ENCODE measurements at places on chromosomes 2 and 18.

GRCh38 chr18:35193316-35193715 lies 47.5 kb upstream of the ZNF397 start:
- no peak for DNase-seq

- DNase-seq, result no peak
These were observed 122.8 kb upstream of the SH3BP4 start for GRCh38 chr2:234829074-234829455.

- DNase-seq, result peak; percentile 58
These were observed 7.6 kb downstream of the ZFP36L2 start for GRCh38 chr2:43218702-43219382.

DNA sequence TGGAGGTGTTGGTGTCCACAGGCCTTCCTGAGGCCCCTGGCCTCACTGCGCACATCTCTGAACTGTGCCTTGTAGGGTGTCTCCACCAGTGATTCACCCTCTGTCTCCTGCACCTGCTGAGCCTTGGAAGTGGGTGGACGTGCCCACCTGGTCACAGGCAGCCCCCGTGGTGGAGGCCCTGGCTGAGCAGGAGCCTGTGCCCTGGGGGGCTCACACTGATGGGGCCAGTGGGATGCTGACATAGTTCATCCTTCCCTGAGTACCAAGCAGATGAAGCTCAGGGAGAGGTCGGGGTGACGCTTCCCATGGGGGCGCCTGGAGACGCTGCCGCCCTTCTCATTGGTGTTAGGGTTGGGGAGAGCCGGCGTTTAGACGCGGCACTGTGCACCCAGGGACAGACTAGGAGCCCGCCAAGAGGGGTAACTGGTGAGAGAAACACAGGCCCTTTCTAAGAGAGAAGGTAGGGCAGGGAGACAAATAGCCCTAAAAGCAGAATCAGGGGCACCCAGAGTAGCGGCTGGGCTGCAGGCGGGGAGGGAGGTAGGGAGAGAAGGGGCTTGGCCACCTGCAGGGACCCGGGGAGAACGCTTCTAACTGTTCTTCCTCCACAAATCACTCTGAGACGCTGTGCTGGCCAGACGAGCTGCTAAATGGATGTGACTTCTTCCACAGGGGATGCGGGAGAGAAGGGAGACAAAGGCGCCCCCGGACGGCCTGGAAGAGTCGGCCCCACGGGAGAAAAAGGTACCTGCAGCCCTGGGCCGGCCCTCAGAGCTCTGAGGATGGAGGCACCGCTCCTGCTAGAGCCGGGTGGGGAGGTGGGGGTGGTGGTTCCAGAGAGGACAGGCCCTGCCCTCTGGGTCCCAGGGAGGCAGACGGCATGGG lies 18.0 kb downstream of the COLEC11 start:
- no peak for DNase-seq

DNA sequence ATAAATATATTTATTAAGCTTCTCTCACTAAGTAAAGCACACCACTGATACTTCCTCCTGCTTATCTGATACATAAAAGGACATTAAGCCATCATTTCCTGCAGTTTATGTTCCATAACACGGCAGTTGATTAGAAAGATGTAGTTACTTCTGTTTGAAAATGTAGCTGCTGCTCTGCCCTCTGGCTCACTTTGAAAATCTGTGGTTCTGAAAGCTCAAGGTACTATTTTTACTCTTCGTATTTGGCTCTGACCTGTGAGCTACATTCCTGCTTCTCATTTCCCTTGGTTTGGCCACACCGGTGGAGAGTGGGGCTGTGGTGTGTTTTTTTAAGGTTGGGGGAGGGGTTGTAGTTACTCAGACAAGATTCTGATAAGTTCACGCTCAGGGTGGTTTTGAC lies 12.8 kb upstream of the TTN start:
- no peak for DNase-seq

GRCh38 chr2:197223451-197223850 lies 87.1 kb downstream of the ANKRD44 start:
- no peak for DNase-seq

GRCh38 chr2:240134466-240134865 lies 1.6 kb downstream of the COPS9 start:
- DNase-seq, result no peak

DNA sequence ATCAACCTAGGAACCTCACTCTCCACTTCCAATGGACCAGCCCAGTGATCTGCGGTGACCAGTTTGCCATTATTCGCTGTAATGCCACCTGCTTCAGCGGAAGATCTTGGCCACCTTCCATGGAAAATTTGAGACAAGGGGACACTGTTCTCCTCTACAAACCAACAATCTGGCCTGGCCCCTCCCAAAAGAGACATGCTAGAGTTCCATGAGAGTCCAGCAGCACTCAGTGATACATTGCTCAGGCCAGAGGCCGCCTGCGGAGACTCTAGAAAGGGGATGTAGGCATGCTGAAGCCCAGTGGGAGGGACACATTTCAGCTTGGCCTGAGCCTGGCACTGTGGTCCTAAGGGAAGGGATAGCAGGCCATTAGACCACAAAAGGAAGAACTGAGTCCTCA lies 58.3 kb downstream of the COL6A3 start:
- no peak for DNase-seq

DNA sequence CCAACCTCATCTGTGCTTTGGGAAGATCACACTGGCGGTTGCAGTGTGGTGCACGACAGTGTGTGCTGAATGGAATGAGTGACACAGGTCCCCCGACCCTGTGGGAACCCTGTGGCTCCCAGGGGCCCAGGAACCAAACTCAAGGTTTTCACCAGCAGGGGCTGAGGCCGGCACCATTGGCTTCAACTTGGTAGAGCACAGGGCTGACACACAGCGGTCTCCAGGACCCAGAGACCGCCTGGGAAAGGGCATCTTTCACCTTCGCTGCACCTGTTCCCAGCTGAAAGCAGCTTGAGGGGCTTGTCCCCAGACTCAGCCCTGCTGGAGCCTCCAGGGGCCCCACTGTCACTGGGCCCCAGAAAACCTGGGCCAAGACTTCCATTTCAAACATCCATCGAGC lies 59.0 kb upstream of the ODC1 start:
- DNase-seq, result no peak

- DNase-seq, result no peak
These were observed 675.5 kb downstream of the LRP1B start for GRCh38 chr2:141455211-141455826.

- DNase-seq, result no peak
These were observed 326.3 kb upstream of the MYT1L start for GRCh38 chr2:2657121-2657962.

- no peak for DNase-seq
These were observed 180.4 kb upstream of the NRXN1 start for GRCh38 chr2:51212374-51212773.

DNA sequence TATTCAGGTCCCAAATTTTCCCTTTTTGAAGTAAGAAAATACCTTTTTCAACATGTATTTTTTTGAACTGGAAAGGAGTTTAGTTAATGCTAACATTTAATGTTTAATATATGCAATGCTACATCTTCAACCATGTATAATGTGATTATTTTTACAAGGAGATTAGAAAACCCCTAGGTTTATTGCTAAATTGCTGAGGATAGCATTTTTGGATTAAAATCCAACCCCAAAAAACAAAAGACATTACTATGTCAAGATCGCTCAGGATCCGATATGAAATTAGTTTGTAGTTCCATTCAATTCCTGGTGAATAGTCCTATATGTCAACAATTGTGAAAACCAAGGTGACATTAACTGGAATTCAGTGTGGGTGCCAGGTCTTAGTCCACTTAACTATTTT lies 35.2 kb downstream of the LRP1B start:
- DNase-seq, result no peak

- no peak for DNase-seq
These were observed 67.7 kb downstream of the NCK2 start for GRCh38 chr2:105812180-105813044.

DNA sequence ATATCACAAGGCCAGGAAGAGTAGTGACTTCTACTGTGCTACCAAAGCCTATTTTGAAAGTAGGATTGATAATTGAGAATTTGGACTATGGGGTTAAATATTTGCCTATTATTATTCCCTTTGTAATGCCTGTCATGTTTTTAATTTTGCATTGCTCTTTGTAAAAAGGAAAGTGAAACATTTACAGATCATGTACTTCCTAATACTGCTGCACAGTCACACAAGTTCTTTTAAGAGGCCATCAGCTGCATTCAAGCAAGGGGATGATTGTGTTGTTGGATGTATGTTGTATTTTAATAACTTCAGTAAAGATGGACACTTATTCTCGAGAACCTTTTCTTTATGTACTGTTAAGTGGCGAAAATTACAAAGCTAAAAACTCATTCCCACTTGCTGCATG lies 70.1 kb downstream of the PLEKHA3 start:
- DNase-seq, result no peak

DNA sequence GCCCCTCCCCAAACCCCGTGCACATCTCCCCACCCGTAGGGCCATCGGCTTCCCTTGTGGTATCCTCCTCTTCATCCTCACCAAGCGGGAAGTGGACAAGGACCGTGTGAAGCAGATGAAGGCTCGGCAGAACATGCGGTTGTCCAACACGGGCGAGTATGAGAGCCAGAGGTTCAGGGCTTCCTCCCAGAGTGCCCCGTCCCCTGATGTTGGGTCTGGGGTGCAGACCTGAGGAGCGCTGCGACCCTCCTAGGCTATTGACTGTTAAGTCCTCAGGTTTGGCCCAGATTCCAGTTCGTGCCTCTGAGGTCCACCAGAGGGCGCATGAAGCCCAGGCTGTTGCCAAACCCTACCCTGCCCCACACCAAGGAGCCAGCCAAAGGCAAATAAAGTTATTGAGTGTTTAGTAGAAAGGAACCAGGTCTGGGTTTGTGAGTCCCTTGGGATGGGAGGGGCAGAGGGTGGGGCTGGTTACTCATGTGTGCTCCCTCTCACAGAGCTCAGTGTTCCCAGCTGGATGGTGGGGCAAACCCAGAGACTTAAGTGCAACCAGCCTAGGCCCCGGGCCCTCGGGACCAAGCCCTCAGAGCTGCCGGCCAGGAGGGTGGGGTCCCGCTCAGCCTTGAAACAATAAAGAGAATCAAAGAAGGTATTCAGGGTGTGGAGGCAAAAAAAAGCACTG lies 2.4 kb downstream of the PNKD start:
- peak; percentile 66 for DNase-seq

DNA sequence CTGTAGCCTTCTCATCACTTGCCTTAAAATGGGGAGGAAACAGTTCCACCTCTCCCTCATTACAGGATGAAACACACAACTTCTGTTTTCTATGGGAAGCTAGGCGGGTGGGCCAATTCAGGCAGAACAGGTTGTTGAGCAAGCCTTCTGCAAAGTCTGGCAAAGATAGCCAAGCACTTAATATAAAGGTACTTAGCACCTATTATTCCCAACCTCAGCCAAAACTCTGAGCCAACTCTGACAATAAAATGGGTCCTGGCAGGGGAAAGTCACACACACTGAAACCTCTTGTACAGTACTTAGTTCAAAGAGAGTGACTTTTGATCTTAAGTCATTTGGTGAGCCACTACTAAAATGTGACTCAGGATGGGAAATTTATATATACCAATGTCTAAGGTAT lies 15.8 kb upstream of the SOCS6 start:
- DNase-seq, result no peak

- DNase-seq, result no peak
These were observed 573.7 kb downstream of the ARHGAP15 start for GRCh38 chr2:143702931-143703330.

DNA sequence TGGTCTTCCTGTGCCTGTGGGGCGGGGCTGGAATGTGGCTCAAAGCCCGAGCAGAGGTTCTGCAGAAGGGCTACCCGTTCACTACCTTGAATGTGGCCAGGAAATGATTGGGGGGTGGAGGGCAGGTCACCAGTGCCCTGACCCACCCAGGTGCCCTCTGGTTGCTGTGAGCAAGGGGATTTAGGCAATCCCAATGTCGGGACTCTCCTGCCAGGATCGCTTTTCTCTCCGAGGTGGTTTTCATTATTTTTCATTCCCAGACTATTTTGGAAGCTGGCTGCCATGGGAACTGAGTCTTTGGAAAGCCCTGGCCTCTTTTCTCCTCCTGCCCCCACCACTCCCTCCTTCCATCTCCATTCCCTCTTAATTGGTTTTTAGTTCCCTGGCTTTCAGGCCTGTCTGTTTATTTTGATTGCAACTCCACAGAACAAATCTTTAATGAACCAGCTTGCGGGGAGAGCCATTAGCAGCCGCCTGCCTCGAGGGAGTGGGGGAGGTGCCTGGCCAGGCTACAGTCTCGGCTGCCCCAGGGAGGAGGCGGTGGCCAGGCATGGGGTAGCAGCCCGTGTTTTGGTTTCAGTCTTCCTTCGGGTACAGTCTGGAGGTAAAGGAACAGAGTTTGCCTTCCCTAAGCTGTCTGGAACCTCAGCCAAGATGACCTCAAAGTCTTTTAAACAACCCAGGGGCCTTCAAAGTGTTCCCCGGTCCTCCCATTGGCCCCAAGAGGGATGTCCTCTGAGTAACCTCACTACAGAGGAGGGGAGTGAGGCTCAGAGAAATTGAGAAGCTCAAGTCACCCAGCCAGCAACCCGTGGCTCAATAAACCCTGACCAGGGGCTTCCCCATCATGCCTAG lies 114.4 kb upstream of the HAAO start:
- DNase-seq, result no peak

DNA sequence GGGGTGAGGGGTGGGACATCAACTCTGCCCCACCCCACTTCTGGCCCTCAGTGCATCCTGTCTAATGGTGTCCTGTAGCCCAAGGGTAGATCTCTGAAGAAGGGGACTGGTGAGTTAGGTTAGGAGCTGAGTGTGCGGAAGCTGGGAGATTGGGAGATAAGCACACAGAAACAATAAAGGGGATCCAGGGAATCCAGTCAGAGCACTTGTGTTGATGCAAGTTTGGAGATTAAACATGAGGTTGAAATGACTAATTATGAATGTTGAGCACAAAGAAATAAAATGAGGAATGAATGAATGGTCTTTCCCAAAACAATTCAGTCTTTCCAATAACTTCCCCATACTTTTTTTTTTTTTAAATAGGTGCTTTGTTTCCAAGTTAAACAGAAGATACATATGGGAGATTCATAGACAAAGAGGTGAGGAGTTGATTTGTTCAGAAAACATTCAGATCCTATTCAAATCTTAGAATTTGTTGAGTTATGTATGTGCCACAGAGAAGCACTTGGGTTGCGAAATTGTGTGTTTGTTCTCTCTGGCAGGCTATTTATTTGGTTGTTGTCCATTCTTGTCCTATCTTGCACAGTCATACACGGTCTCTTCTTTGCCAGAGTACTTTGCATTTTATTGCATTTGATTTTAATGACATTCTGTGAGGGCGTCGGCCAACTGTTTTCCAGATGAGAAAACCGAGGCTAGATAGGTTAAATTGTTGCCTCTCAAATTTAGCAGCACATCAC lies 31.6 kb upstream of the NABP1 start:
- DNase-seq, result no peak

GRCh38 chr2:207403141-207403540 lies 126.6 kb upstream of the CREB1 start:
- DNase-seq, result no peak

DNA sequence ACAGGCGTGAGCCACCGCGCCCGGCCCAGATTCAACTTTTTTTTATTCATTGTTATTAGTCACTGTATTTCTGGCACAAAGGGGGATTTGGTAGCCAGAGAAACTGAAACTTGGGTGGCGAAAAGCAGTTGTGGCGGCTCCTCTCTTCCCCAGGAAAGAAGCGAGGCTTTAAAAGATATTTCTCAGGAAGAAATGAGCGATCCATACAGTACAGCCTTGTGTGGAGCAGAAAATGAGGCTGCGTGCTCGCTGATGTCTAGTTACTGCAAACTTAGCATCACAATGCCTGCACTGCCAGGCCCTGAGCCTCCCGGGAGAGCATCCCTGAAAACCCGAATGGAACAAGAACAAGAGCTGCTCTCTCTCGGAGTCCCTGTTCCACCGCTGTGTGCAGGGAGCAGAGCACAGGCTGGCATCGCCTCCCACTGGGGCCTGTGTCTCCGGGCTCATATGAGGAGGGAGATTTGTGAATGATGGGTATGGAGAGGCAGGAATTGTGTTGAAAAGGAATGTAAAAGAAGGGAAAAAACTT lies 234.0 kb downstream of the ZNF516 start:
- no peak for DNase-seq
